ENCODE measurements at places on chromosomes 5 and 9.
A peak's percentile ranks its signal among the peaks of the same experiment; 100 is the strongest.

DNA sequence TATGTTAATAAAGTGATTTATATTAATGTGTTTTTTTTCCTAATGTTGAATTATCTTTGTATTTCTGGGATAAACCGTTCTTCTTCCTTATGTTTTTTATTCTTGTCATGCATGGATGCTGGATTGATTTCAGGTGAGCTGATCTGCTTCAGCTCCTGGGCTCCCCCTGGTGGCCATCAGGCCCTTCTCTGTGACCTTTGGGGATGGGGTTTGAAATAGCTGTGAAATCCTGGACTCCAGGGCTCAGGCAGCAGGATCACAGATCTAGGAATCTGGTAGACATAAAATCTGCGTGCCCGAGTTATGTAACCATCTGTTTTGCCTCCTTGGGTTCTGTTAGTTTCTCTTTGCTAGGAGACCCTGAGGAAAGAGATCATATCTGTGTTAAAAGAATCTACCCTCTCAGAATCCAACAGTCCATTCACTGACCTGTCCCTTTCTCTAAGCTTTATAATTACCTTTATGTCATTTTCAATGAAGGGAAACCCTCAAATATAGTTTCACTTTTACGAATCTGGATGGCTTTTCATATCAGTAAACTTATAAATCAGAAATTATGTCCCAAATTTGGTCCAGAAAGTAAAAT, 12.2 kb upstream of the OR13J1 start:
- peak; percentile 79 for DNase-seq

DNA sequence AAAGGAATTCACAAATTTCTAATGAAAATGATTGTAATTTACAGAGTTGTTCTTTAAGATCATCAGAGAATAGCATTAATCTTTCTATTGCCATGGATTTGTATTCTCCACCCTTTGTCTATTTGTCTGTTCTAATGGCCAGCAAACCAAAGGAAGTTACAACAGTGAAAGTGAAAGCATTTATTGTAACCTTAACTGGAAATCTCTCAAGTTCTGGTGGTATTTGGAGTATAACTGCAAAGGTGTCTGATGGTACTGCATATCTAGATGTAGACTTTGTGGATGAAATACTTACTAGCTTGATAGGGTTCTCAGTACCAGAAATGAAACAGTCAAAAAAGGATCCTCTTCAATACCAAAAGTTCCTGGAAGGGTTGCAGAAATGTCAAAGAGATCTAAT, 21.7 kb downstream of the RMI1 start:
- DNase-seq, result no peak

DNA sequence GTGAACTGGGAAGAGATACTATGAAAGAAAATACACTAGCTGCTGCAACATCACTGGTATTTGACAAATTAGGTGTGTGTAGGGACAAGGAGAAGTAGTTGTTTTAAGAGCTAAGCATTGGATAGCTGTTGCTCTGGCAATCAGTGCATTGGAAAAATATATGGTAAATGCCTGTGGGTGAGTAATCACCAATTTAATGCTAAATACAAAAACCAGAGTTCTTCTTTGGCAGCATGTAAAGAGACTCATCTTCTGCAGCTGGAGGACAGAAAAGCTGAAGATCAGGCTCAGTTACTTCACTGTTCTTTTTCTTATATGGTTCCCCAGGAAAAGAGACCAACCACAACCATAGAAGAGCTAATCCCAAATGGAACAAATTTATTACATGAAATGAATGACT, 201.8 kb upstream of the MPDZ start:
- DNase-seq, result no peak

GRCh38 chr5:126443374-126443851, 20.2 kb downstream of the GRAMD2B start:
- DNase-seq, result no peak

- no peak for DNase-seq
Observed at GRCh38 chr5:63230754-63231153, 652.1 kb downstream of the LRRC70 start.
